ENCODE measurements at places on chromosomes 12 and 14. TPM values are rescaled to one million over a fixed set of nuclear protein-coding genes. Genes with fewer than 3 reads are reported as not detected.

- DNase-seq = no peak
- no peaks in the 10 kb centered on the region for H3K27me3 ChIP-seq
- H3K27ac ChIP-seq = no peak overlapping the region
- no peaks in the 10 kb centered on the region for H3K4me1 ChIP-seq
- H3K4me3 ChIP-seq = no peak overlapping the region
Observed at GRCh38 chr14:39664646-39665045, 232.4 kb upstream of the FBXO33 start.

DNA sequence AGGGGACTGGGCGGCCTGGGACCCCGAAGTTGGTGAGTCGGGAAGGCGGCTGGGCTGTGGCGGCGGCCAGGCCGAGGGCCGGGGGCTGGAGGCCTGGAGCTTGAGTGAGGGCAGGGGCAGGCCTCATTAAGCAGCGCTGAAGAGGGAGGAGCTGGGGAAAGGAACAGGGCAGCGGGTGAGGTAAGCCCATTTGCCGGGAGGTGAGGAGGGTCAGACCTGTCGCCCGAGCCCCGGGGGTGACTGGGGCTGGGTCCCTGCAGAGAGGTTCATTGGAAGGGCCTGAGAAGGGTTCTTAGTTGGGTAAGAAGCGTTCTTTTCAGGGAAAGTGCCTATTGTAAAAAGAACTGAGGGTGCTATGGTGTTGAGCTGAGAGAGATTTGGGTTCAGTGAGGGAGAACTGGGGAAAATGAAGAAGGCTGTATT, 441 bp downstream of the RAB5B start:
- DNase-seq = no peak
- peak overlapping the region; percentile 82 for H3K27ac ChIP-seq
- peaks cover 18% of the 10 kb centered on the region for H3K4me1 ChIP-seq
- no peaks in the 10 kb centered on the region for H3K27me3 ChIP-seq
- peaks cover 2% of the 10 kb centered on the region for H3K36me3 ChIP-seq

GRCh38 chr14:104805326-104805678, 4.4 kb downstream of the ZBTB42 start:
- H3K27ac ChIP-seq = no peak overlapping the region
- peaks cover 23% of the 10 kb centered on the region for H3K36me3 ChIP-seq
- H3K27me3 ChIP-seq = no peaks in the 10 kb centered on the region
- no peak overlapping the region for H3K4me3 ChIP-seq

- DNase-seq = no peak
- H3K4me3 ChIP-seq = no peak overlapping the region
- H3K4me1 ChIP-seq = peaks cover 3% of the 10 kb centered on the region
- H3K36me3 ChIP-seq = no peaks in the 10 kb centered on the region
- H3K27me3 ChIP-seq = no peaks in the 10 kb centered on the region
Observed at GRCh38 chr12:94678379-94678778, 28.0 kb upstream of the TMCC3 start.

- no peak for DNase-seq
- no peak overlapping the region for H3K27ac ChIP-seq
- peaks cover 58% of the 10 kb centered on the region for H3K4me1 ChIP-seq
- no peaks in the 10 kb centered on the region for H3K27me3 ChIP-seq
Observed at GRCh38 chr14:68518166-68518565, 274.7 kb downstream of the ZFP36L1 start.

- DNase-seq = no peak
- H3K27me3 ChIP-seq = no peaks in the 10 kb centered on the region
- no peaks in the 10 kb centered on the region for H3K36me3 ChIP-seq
- H3K4me3 ChIP-seq = no peak overlapping the region
Observed at GRCh38 chr12:123860377-123860776, 98.3 kb downstream of the DNAH10 start.

GRCh38 chr12:25248137-25248536, 2.6 kb downstream of the KRAS start:
- no peak overlapping the region for H3K4me3 ChIP-seq
- H3K36me3 ChIP-seq = peaks cover 12% of the 10 kb centered on the region
- peaks cover 25% of the 10 kb centered on the region for H3K4me1 ChIP-seq
- DNase-seq = no peak
- no peak overlapping the region for H3K27ac ChIP-seq
- H3K27me3 ChIP-seq = no peaks in the 10 kb centered on the region

- no peak overlapping the region for H3K27ac ChIP-seq
- no peaks in the 10 kb centered on the region for H3K36me3 ChIP-seq
- DNase-seq = no peak
- no peaks in the 10 kb centered on the region for H3K4me1 ChIP-seq
- H3K27me3 ChIP-seq = peaks cover 2% of the 10 kb centered on the region
- no peak overlapping the region for H3K4me3 ChIP-seq
Observed at GRCh38 chr14:99348816-99349614, 77.0 kb upstream of the BCL11B start.

DNA sequence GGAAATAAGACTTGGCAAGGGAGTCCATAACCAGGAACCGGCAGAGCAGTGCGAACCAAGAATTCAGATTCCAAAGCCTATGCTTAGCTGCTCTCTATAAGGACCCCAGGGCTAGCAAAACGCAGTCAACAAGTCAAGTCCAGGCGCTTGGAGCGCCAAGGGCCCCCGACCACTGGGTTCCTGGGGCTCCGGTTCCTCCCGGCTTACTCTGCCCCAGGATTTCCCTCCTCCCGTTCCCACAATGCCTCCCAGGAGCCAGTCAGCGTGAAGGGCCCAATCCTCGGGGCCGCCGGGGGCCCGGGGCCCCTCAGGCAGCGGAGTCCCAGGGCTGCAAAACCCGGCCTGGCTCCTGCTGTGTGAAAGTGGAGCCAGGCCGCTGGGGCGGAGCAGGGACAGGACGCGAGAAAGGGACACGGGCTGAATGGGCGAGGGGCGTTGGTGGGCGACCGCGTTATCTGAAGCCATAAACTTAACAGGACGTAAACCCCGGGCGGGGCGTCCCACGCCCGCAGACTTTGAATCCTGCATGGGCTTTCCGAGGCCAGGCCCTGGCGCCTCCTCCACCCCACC, 1.5 kb downstream of the KRT8 start:
- no peaks in the 10 kb centered on the region for H3K27me3 ChIP-seq
- no peak for DNase-seq
- H3K4me3 ChIP-seq = peak overlapping the region; percentile 96
- no peaks in the 10 kb centered on the region for H3K36me3 ChIP-seq

DNA sequence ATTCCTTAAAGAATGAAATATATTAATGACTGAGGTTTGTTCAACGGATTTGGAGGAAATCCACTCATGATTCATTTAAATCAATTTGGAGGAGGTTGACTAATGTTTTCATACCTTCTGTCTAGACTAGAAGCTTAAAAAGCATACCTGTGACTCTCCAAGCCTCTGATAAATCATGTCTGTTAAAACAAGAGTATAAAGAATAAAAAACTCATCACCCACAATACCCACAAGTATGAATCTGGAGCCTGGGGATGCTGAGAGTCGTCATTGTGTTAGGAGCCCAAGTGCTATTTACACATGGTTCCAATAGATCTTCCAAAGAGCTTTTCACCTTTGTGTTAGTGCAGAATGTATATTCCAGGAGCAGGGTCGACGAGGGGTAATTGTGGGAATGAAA, 86.8 kb upstream of the ADAMTS20 start:
- no peaks in the 10 kb centered on the region for H3K36me3 ChIP-seq
- no peak overlapping the region for H3K4me3 ChIP-seq
- no peaks in the 10 kb centered on the region for H3K4me1 ChIP-seq
- no peak for DNase-seq
- H3K27ac ChIP-seq = no peak overlapping the region

DNA sequence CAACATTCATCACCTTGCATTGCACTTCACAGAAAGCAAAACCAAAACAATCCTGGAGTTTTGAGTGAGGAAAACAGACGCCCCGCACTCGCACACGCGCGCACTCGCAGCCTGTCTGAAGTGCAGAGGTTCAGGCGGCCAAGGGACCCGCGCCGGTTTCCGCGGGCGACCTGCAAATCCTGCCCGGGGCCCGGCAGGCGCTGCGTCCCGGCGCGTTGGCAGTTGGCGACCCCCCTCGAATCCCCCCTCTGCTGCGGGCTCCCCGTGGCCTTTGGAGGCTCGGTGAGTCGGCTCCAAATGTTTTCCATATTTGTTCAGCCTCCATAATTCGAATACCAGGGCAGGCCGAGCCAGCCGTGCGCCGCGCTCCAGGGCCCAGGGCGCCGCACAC, at the start of gene SSPN:
Gene SSPN, plus strand, starts transcription at position 324 of the 391 bp plus-strand sequence. CDS start 100 bp downstream, outside the sequence.
- H3K27ac ChIP-seq = peak within 1 kb of the TSS; percentile 35
- no peaks in the 10 kb centered on the region for H3K27me3 ChIP-seq
- no peaks in the 10 kb centered on the region for H3K36me3 ChIP-seq
- peaks cover 6% of the 10 kb centered on the region for H3K4me1 ChIP-seq
- peak within 1 kb of the TSS; percentile 39 for H3K4me3 ChIP-seq

GRCh38 chr12:69666798-69667197, 32.3 kb downstream of the BEST3 start:
- no peaks in the 10 kb centered on the region for H3K36me3 ChIP-seq
- H3K27ac ChIP-seq = no peak overlapping the region
- no peaks in the 10 kb centered on the region for H3K4me1 ChIP-seq
- no peak for DNase-seq
- no peak overlapping the region for H3K4me3 ChIP-seq

DNA sequence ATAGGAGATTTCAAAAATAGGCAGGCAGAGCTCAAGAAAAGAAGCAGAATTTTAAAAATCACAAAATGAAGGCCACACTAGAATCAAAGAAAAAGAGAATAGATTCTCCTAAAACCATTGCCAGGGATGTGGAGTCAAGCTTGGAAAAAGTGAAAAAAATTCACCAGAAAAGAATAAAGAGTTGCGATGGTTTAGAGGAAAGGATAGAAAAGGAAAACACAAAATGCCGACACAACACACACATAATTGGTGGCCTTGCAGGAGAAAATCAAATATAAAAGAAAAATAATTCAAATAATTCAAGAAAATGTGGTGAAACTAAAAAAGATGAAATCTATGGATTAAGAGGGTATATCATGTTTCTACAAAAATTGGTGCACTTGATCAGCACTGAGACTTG, 181.6 kb upstream of the C14orf180 start:
- no peaks in the 10 kb centered on the region for H3K27me3 ChIP-seq
- no peaks in the 10 kb centered on the region for H3K4me1 ChIP-seq
- no peak overlapping the region for H3K27ac ChIP-seq
- no peaks in the 10 kb centered on the region for H3K36me3 ChIP-seq

DNA sequence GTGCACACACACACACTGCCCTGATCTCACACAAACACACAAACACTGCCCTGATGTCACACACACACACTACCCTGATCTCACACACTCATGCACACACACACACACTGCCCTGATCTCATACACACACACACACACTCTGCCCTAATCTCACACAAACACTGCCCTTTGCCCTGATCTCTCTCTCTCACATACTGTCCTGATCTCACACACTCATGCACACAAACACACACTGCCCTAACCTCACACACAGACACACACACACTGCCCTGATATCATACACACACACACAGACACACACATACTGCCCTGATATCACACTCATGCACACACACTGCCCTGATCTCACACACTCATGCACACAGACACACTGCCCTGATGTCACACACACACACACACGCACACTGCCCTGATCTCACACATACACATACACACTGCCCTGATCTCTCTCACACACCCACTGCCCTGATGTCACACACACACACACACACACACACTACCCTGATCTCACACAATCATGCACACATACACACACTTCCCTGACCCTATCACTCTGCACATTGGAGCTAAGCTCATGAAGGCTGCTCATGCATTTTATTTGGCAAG, 97.6 kb upstream of the DIO3 start:
- H3K36me3 ChIP-seq = no peaks in the 10 kb centered on the region
- peak overlapping the region; percentile 42 for H3K27ac ChIP-seq
- H3K27me3 ChIP-seq = peaks cover 13% of the 10 kb centered on the region
- no peak for DNase-seq
- H3K4me3 ChIP-seq = no peak overlapping the region

GRCh38 chr14:71586131-71586897, 345.9 kb upstream of the RGS6 start:
- no peak for DNase-seq
- H3K36me3 ChIP-seq = peaks cover 5% of the 10 kb centered on the region
- no peaks in the 10 kb centered on the region for H3K4me1 ChIP-seq
- H3K4me3 ChIP-seq = no peak overlapping the region

- no peaks in the 10 kb centered on the region for H3K4me1 ChIP-seq
- no peaks in the 10 kb centered on the region for H3K27me3 ChIP-seq
- no peak overlapping the region for H3K4me3 ChIP-seq
- DNase-seq = no peak
- peaks cover 2% of the 10 kb centered on the region for H3K36me3 ChIP-seq
Observed at GRCh38 chr14:102182190-102182589, 42.5 kb downstream of the WDR20 start.

- H3K4me3 ChIP-seq = no peak overlapping the region
- peak; percentile 85 for DNase-seq
- no peaks in the 10 kb centered on the region for H3K36me3 ChIP-seq
- peak overlapping the region; percentile 65 for H3K27ac ChIP-seq
Observed at GRCh38 chr14:75025082-75025481, 22.4 kb downstream of the EIF2B2 start.

- H3K27ac ChIP-seq = no peak overlapping the region
- no peaks in the 10 kb centered on the region for H3K36me3 ChIP-seq
- no peak overlapping the region for H3K4me3 ChIP-seq
- no peaks in the 10 kb centered on the region for H3K27me3 ChIP-seq
Observed at GRCh38 chr12:75917715-75918114, 113.9 kb downstream of the PHLDA1 start.

DNA sequence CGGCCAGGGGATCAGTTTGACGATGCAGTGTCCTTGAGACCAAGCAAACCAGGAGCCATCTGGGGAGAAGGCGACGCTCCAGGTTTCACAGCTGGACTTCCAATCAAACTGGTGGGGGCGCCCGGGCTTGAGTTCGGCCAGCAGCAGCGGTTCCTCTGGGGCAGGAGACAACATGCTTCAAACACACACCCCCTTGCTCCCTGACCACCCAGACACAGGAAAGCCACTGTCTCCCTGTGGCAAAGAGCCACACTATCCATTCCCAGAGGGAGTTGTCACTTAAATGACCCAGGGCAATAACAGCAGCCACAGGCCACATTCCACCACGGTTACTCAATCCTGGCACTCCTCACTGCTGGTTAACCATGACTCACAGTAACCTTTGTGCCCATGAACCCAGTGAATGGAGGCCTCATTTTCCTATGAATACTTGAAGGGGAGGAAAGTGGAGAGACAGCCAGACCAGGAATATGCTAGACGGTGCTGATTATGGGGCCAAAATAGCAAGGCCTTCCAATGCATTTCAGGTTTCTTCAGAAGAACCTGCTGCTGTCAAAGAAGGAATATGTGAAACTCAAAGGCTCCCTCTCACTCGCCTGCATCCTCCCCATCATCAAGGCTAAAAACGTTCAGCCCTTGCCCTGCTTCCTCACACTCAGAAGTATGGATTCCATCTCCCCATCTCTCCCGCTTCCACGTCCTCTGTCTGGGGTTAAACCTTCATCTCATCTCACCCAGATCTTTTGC, 8.5 kb downstream of the WSB2 start:
- H3K4me3 ChIP-seq = no peak overlapping the region
- DNase-seq = peak; percentile 99

DNA sequence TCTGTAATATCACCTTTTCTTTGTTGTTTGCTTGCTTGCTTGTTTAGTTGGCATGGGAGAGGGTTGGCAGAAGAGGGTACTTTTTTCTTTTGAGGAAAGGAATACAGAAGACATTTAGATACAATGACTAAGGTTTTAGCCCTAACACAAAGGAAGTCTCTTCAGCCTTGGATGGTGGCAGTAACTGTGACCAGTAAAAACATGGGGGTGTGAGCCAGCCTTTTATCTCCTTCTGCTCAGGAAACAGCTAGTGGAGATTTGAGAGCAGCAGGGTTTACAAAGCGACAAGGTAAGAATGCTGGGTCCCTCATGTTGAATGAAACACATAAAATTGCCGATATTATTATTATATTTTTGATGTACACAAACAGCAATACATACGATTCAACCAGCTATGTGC, 40.4 kb downstream of the SLC8A3 start:
- no peaks in the 10 kb centered on the region for H3K36me3 ChIP-seq
- H3K4me1 ChIP-seq = no peaks in the 10 kb centered on the region

The MAX gene
- 64.6 TPM for polyA plus RNA-seq

The COL2A1 gene
- polyA plus RNA-seq = 65.7 TPM

The IKZF4 gene
- polyA plus RNA-seq = 1.1 TPM

The FAM90A1 gene
- polyA plus RNA-seq = not detected

The ABHD12B gene
- not detected for polyA plus RNA-seq

The CMA1 gene
- not detected for polyA plus RNA-seq
